ENCODE measurements at places on chromosomes 2 and 18. TPM values are rescaled to one million over a fixed set of nuclear protein-coding genes. Genes with fewer than 3 reads are reported as not detected.

REG3A gene
- total RNA-seq = 2.5 TPM

COLEC11 gene
- 0.71 TPM for total RNA-seq

DNA sequence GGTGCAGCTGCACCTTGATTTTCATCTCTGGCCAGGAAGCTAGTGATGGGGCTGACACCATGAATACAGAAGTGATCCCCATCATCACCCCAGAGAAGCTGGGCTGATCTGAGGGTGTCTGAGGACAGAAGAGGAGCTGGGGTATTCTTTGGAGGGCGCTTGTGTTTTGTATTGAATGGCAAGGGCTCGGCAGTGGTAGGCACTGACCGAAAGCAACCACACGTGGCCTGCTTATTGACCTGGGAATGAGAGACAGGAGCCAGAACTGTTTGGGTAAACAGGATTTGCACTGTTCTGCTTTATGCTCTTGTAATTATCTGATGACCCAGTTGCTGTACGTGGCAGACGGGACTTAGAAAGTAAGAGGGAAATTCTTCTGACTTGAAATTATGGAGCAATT lies 62.6 kb upstream of the RPL31 start:
- DNase-seq = no peak

- DNase-seq = no peak
These were observed 191.0 kb upstream of the TCF4 start for GRCh38 chr18:55778788-55779690.

- no peak for DNase-seq
These were observed 127.5 kb downstream of the CD8B2 start for GRCh38 chr2:106614511-106615291.

GRCh38 chr2:102735416-102736109 lies 26.3 kb upstream of the TMEM182 start:
- no peak for DNase-seq

DNA sequence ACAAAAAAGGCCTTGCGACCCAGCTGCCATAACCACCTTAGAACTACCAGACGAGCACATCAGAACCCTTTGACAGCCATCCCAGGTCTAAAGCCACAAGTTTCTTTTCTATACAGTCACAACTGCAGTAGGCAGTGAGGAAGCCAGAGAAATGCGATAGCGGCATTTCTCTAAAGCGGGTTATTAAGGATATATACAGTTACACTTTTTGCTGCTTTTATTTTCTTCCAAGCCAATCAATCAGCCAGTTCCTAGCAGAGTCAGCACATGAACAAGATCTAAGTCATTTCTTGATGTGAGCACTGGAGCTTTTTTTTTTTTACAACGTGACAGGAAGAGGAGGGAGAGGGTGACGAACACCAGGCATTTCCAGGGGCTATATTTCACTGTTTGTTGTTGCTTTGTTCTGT lies 48.8 kb downstream of the FEZ2 start:
- DNase-seq = no peak

DHRS9 gene
- total RNA-seq = 0.93 TPM

Data from posterior vena cava (tissue), 2 donors.